ENCODE measurements at places on chromosomes 1 and 21. TPM values are rescaled to one million over a fixed set of nuclear protein-coding genes. Genes with fewer than 3 reads are reported as not detected.

KLHDC8A gene
- 0.50 TPM for total RNA-seq

CYP4A11 gene
- not detected for total RNA-seq

WNT9A gene
- total RNA-seq: 3.0 TPM

DNM3 gene
- 1.2 TPM for total RNA-seq

CDA gene
- total RNA-seq: 1.5 TPM

COL6A2 gene
- 114 TPM for total RNA-seq

FCRL6 gene
- total RNA-seq: not detected

CCDC185 gene
- total RNA-seq: not detected

OR2C3 gene
- not detected for total RNA-seq

PRPF38B gene
- total RNA-seq: 37.3 TPM

ADGRL2 gene
- 96.3 TPM for total RNA-seq

CACNA1S gene
- 0.12 TPM for total RNA-seq

RAB13 gene
- 79.3 TPM for total RNA-seq

SMYD3 gene
- total RNA-seq: 19.4 TPM

CSRP1 gene
- 7.3 TPM for total RNA-seq

KANK4 gene
- total RNA-seq: 5.9 TPM

CTTNBP2NL gene
- total RNA-seq: 77.4 TPM

AJAP1 gene
- 9.5 TPM for total RNA-seq

PTCH2 gene
- 1.6 TPM for total RNA-seq

KRTAP7-1 gene
- not detected for total RNA-seq

MYBPH gene
- not detected for total RNA-seq

ATP1B1 gene
- total RNA-seq: 306 TPM
